ENCODE measurements at places on chromosomes 11 and 22. TPM values are rescaled to one million over a fixed set of nuclear protein-coding genes. Genes with fewer than 3 reads are reported as not detected.

The KREMEN1 gene
- 2.0 TPM for total RNA-seq

The SIK2 gene
- total RNA-seq, result 7.2 TPM

The FAT3 gene
- total RNA-seq, result 0.41 TPM

The OR51B2 gene
- 1.5 TPM for total RNA-seq

The ANO5 gene
- 0.02 TPM for total RNA-seq

The MMP10 gene
- total RNA-seq, result 2.5 TPM
